ENCODE measurements at places on chromosomes 3 and 15.

- H3K27ac ChIP-seq: peak overlapping the region; percentile 92
- no peak for DNase-seq
- peaks cover 10% of the 10 kb centered on the region for H3K36me3 ChIP-seq
- no peaks in the 10 kb centered on the region for H3K27me3 ChIP-seq
- H3K4me1 ChIP-seq: peaks cover 45% of the 10 kb centered on the region
These were observed 932 bp downstream of the ARL8B start for GRCh38 chr3:5122741-5123706.

GRCh38 chr3:185852635-185853034 is 27.8 kb upstream of the IGF2BP2 start:
- no peaks in the 10 kb centered on the region for H3K4me1 ChIP-seq
- no peak for DNase-seq
- no peaks in the 10 kb centered on the region for H3K36me3 ChIP-seq
- no peak overlapping the region for H3K27ac ChIP-seq
- peaks cover 2% of the 10 kb centered on the region for H3K27me3 ChIP-seq
- no peak overlapping the region for H3K4me3 ChIP-seq

DNA sequence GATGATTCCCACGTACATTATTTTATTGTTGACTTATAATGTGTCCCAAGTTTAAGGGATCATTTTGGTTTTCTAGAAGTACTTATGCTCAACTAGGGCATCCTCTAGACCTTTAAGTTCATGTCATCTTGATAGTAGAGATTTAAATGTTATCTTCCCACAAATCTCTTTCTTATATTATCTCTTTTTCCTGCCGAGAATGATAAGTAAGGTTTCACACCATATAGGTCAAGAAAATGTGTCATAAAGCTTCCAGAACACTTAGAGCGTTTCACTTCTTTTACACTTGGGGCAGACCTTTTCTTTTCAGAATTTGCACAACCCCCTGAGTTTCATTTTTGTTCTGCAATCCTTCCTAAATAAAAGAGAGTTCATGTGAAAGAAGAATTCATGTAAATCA is 142.0 kb upstream of the CBLB start:
- H3K4me3 ChIP-seq: peak overlapping the region; percentile 28
- peaks cover 53% of the 10 kb centered on the region for H3K4me1 ChIP-seq
- no peak for DNase-seq
- H3K36me3 ChIP-seq: peaks cover 34% of the 10 kb centered on the region
- peak overlapping the region; percentile 87 for H3K27ac ChIP-seq
- H3K27me3 ChIP-seq: no peaks in the 10 kb centered on the region

- no peaks in the 10 kb centered on the region for H3K36me3 ChIP-seq
- H3K4me3 ChIP-seq: peak overlapping the region; percentile 51
- H3K27ac ChIP-seq: no peak overlapping the region
- DNase-seq: peak; percentile 72
These were observed 109.9 kb upstream of the ATP11B start for GRCh38 chr3:182683453-182683852.

DNA sequence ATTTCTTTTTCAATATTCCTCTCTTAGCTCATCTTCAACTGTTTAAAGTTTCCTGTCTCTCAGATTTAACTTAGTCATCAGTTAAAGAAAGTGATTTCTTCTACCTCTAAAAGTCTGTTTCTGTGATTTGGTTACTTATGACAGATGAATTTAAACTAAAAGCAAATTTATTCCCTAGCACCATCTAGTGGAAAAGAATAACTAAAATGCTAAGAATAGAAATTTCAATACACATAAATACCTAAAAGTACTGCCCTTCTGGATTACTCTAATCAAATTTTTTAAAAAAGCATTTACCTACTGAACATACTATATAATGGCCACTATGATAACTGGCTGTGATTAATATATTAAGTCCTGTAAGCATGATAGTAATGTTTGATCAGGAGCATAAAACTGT is 14.0 kb upstream of the ZCWPW2 start:
- peaks cover 10% of the 10 kb centered on the region for H3K4me1 ChIP-seq
- H3K4me3 ChIP-seq: no peak overlapping the region
- no peaks in the 10 kb centered on the region for H3K27me3 ChIP-seq
- no peak for DNase-seq

DNA sequence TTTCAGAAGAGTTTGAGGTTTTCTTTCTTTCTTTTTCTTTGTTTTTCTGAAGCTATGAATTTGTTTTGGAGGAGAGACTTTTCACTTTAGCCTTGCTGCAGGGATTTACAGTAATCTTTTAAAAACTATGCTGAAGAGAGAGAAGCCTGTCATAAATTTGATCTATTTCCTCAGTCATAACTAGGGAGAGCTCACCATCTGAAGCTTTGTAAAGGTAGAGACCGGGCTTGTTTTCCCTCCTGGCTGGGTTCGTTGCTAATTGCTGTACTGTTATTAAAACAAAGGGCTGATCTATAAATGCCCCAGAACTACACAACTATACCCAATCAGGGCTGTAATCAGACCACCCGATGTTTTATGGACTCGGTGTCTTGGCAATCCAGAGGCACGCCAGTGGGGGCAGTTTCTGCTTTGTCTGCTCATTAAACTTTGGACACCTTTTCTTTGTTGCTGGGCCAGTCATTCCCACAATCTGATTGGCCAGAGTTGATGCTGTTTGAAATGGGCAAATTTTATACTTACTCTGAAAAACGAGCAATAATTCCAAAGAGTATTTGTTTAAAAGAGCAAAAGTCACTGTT is 164.3 kb downstream of the CACNA1D start:
- H3K36me3 ChIP-seq: peaks cover 2% of the 10 kb centered on the region
- H3K4me1 ChIP-seq: no peaks in the 10 kb centered on the region
- no peak overlapping the region for H3K27ac ChIP-seq
- no peak overlapping the region for H3K4me3 ChIP-seq

DNA sequence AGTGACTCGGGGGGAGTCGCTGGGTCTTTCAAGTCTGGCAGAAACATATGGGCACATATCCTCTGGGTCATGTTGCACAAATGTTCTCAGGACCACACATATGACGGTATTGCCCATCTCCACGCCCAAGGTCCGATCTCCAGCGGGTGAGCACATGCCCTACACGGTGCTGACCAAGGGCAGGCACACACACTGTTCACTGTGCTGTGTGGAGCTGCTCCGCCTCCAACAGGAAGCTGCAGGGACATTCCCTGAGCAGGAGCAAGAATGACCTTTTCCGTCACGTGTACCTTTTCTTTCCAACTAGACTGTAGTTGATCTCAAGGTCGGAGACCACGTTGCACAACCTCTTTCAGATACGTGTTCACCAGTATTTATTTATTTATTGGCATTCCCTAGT is 41.7 kb upstream of the B3GNT5 start:
- no peaks in the 10 kb centered on the region for H3K27me3 ChIP-seq
- H3K36me3 ChIP-seq: peaks cover 48% of the 10 kb centered on the region
- H3K27ac ChIP-seq: peak overlapping the region; percentile 94
- H3K4me1 ChIP-seq: peaks cover 57% of the 10 kb centered on the region
- no peak for DNase-seq

DNA sequence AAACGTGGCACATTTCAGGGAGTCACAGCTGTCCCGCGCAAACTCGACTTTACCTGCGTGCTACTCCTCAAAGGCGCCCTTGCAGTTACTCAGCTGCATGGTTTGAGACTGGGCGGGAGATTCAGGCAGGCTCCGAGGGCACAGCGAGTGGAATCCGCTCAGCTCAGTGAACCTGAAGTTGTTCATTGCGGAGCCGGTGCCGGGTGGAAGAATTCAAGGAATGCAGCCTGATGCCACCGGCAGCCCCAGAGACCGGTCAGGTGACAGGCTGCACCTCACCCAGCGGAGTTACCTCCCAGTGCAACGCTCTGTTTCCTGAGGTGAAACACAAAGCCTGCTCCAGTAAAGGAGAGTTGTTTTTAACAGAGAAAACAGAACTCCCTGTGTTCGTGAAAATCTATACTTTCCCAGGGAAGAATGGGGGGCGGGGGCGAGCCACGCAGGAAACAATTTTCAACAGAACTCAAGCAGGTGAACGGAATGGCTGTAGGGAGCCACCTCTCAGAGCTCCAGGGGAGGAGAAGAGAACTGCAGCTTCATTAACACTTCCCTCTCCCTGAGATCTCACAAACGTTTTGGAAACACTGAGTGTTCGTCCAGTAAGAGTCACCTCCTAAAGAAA is 3.8 kb downstream of the VEPH1 start:
- H3K36me3 ChIP-seq: no peaks in the 10 kb centered on the region
- no peak overlapping the region for H3K4me3 ChIP-seq
- H3K27me3 ChIP-seq: peaks cover 29% of the 10 kb centered on the region
- no peak overlapping the region for H3K27ac ChIP-seq
- H3K4me1 ChIP-seq: peaks cover 2% of the 10 kb centered on the region

DNA sequence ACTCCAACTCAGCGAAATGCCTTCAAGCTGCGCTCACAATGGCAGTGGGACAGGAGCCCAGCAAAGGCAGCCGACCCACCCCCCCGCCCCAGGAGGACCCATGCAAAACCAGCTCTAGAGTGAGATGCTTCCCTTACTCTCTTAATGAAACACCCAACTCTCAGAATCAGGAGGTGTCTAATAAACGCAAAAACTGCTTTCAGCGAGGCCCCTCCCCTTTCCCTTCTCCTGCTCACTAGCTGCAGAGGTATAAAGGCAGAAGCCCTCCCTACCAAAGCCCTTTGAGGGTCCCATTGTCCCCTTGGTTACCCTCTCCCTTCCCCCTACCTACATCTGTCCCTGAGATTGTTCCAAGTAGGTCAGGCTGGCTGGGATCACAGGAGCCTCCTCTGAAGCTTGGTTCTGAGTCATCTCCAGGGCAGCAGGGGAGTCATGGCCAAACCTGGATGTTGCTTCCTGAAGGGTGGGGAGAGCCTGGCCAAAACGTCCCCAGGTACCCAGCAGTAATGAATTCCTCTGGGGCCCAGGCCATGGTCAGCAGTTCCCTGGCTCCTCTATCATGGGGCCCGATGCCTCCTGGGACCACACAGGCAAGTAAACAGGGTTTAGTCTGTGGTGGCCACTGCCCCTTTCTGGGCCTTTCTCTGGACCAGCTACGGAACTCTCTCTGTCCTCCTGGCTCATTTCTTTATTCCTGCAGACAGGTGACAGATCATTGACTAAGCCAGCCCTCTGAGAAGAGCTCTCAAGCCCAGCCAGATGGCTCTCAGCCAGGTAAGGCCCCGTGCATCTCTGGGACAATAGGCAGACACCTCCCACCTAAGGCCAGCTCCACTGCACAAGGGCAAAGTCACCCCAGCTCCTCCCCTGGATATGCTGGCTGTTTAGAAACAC is 8.6 kb downstream of the KLHL25 start:
- peaks cover 51% of the 10 kb centered on the region for H3K4me1 ChIP-seq
- H3K27me3 ChIP-seq: no peaks in the 10 kb centered on the region
- H3K36me3 ChIP-seq: no peaks in the 10 kb centered on the region
- peak overlapping the region; percentile 49 for H3K4me3 ChIP-seq
- peak; percentile 37 for DNase-seq

- H3K36me3 ChIP-seq: no peaks in the 10 kb centered on the region
- peak overlapping the region; percentile 58 for H3K27ac ChIP-seq
- DNase-seq: no peak
- H3K4me1 ChIP-seq: peaks cover 64% of the 10 kb centered on the region
These were observed 80.2 kb downstream of the BFSP2 start for GRCh38 chr3:133479895-133480669.

GRCh38 chr3:73254062-73254461 is 192.6 kb downstream of the EBLN2 start:
- no peaks in the 10 kb centered on the region for H3K36me3 ChIP-seq
- no peaks in the 10 kb centered on the region for H3K4me1 ChIP-seq
- no peak overlapping the region for H3K27ac ChIP-seq
- no peak for DNase-seq
- no peak overlapping the region for H3K4me3 ChIP-seq

DNA sequence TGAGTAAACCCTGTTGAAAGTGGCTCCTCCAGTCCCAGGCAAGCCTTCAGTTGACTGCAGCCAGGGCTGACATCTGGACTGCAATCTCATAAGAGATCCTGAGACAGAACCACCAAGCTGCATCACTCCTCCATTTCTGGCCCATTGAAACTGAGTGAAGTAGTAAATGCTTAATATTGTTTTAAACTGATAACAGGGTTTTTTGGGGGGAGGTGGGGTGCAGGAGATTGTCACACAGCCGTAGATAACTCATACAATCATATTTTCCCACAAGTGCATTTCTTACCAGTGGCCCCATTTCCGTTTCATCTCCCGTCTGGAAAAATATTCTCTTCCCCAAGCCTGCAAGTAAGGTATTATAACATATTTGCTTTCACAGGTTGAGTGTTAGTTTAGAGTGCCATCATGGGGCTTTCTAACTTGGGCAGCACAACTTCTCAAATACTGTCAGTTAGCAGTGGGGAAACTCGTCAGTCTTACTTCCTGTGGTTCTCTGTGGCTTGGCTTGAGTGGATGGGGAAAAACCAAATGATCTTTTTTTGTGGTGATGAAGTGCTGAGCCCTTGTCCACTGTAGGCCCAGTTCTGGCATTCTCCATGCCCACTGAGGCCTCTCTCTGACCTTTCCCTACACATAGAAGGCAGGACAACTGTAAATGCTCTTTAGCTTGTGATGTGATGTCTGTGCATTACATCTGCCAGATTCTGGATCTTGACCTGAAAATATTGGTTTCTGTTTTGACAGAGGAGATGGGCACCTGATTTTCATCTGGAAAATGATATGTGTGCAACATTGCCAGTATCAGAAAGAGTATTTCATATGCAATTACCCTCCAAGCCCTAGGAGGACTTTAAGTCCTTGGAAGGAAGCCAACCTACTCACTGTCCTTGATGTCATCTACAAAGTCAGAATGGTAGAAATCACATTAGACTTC is 90.1 kb upstream of the BHLHE40 start:
- H3K4me1 ChIP-seq: peaks cover 40% of the 10 kb centered on the region
- no peaks in the 10 kb centered on the region for H3K36me3 ChIP-seq
- no peak overlapping the region for H3K4me3 ChIP-seq
- no peaks in the 10 kb centered on the region for H3K27me3 ChIP-seq

- H3K36me3 ChIP-seq: no peaks in the 10 kb centered on the region
- no peak for DNase-seq
- peaks cover 9% of the 10 kb centered on the region for H3K4me1 ChIP-seq
- peaks cover 18% of the 10 kb centered on the region for H3K27me3 ChIP-seq
- no peak overlapping the region for H3K4me3 ChIP-seq
These were observed 75.5 kb downstream of the PEX5L start for GRCh38 chr3:179961071-179961702.

DNA sequence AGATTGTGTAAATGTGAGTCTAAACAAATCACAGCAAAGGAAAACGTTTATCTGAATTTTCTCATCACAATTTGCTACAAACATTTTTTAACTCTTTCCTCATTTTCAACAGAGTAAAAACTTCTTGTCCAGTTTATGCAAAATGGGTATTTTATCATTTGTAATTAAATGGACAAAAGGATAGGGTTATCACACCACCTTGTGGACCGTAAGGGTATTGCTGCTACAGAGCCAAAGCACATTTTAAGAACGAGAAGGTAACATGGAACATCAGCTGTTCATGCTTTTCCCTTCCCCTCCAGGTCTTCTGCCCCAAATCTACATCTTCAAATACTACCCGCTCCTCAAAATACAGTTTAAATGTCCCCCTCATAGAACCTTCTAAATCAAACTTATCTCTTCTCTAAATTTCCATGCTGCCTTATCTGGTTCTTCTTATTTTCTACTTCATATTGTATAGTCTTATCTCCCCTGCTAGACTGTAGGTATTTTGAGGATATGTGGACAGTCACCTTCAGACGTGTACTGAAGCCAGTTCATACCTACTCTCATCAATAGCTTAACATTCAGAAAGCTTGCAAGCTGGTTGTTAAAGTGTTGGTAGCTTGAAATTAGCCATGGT is 12.8 kb upstream of the SETMAR start:
- DNase-seq: peak; percentile 63
- H3K4me3 ChIP-seq: no peak overlapping the region

- no peaks in the 10 kb centered on the region for H3K36me3 ChIP-seq
- H3K4me3 ChIP-seq: no peak overlapping the region
- H3K27me3 ChIP-seq: no peaks in the 10 kb centered on the region
- H3K4me1 ChIP-seq: peaks cover 17% of the 10 kb centered on the region
- no peak for DNase-seq
- H3K27ac ChIP-seq: no peak overlapping the region
These were observed 18.0 kb upstream of the PLXND1 start for GRCh38 chr3:129624347-129625071.
